Stimulated activated CD8-positive, alpha-beta memory T cell treated with anti-CD3 and anti-CD28 coated beads, Interleukin-4, amount 100 ng/mL, for 1 hour (primary cell): ENCODE measurements at places on chromosomes 5 and 9.

- no peak for DNase-seq
Observed at GRCh38 chr9:80554301-80554700, 982.5 kb downstream of the TLE4 start.

- no peak for DNase-seq
Observed at GRCh38 chr9:83006378-83006777, 56.6 kb downstream of the RASEF start.

DNA sequence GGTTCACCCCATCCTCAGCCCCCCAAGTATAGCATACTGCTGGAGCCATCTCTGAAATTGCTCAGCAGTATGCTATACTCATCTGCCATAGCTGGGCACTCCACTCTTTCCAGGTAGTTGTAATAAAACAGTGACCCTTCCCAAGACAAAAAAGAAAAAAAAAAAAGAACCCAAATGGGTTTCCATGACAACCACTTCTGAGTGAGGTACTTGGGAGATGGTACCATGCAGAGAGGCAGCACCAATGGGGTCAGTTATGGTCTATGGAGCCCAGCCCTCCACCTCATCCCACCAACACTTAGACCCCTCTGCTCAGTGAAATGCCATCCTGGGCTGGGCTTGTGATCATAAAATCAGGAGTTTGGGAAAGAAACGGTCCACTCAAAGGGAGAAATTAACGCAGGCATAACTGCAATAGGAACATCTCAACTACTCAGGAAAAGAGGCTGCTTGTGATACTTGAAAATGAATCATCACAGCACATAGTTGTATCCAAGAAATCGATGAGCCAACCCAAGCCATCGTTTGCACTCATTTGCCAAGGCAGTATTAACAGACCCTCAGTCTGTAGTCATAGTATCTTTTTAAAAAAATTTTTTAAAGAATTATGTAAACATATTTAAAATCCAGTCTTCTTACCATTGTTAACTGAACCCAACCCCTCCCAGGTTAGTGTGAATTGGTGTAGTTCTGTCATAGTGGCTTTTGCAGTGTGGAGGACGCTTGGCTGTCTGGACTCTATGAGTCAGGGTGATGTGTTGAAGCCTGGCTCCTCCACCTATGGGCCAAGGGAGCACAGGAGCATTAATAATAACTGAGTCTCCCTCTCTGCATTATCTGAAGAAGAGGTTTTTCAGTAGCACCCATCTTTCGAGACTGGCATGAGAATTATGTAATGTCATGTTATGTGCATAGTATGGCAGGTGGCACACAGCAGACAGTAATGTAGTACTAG, 402.7 kb downstream of the SPOCK1 start:
- DNase-seq, result no peak

- DNase-seq, result no peak
Observed at GRCh38 chr9:75108571-75108970, 20.3 kb downstream of the OSTF1 start.

- no peak for DNase-seq
Observed at GRCh38 chr9:77672183-77672582, 24.1 kb upstream of the GNA14 start.

DNA sequence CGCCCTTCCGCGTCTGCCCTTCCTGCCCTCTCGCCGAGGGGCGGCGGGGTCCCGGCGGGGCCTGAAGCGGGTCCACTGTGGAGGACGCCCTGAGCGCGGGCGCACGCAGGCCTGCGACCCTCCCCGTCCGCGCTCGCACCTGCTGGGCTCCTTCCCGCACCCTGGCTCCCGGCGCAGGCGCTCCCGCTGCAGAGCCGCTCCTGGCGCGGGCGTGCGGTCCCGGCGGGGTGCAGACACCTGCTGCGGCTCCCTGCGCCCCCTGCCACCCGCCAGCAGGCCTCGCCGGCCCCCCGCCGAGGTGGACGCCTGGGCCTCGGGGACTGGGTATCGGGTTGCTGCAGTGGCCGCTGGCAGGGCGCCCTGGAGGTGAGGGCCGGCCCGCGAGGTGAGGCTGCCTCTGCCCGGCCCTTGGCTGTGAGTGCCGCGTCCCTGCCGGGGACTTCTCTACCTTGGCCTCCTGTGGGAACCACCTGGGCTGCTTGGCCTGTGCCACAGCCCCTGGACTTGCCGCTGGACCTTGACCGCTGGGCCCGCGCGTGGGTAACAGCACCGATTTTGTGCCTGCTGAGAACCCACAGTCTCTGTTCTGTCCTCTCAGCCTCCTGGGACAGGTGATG, 627 bp downstream of the ARRDC1 start:
- no peak for DNase-seq

- DNase-seq, result no peak
Observed at GRCh38 chr5:94191604-94192003, 426.8 kb downstream of the KIAA0825 start.

- DNase-seq, result no peak
Observed at GRCh38 chr5:42242881-42243485, 180.3 kb upstream of the GHR start.

GRCh38 chr9:107131108-107131799, 151.8 kb upstream of the RAD23B start:
- no peak for DNase-seq

GRCh38 chr5:16909464-16909863, 26.6 kb downstream of the MYO10 start:
- DNase-seq, result no peak

DNA sequence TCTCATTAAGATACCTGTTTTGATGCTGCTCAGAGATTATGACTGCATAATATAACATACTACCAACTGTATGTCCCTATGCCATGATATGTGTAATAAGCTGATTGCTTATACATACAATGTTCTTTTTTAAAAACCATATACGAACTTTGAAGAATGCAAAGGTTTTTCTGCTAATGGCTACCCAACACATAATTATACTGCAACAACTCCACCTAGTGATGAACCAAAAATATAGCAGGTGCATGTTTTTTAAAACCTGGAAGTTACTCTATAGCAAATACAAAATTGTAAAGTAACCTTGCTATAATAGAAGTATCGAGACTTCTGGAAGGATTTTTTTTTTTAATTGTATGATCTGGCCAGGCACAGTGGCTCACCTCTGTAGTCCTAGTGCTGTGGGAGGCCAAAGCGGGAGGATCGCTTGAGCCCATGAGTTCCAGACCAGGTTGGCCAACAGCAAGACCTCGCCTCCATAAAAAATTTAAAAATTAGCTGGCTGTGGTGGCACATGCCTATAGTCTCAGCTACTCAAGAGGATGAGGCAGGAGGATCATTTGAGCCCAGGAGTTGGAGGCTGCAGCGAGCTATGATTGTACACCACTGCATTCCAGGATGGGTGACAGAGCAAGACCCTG, 49.1 kb downstream of the HOMER1 start:
- DNase-seq, result no peak

DNA sequence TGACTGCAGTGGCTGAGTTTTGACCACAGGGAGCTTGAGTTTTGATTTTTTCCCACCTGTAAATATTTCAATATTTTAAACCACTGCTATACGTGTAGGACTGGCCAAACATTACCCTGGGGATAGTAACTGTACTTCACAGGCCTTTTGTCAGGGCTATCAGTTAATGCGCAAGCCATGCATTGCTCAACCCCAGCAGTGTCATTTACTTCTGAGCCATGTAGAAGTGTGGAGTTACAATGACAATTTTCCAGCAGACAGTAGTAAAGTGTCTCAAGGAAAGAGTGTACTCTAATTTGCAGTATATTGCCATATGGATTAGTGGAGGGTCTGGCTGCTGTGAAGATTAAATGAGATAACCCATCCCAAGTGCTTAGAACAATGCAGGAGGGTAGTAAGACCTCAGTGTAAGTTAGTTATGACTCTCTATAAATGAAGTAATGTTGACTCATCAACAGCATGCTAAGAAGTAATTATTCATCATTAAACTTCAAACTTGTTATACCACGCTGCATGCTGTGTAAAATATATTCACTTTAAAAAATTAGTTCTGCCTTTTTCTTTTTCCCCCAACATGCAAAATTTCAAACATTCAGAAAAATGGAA, 489.2 kb downstream of the KDM4C start:
- no peak for DNase-seq

DNA sequence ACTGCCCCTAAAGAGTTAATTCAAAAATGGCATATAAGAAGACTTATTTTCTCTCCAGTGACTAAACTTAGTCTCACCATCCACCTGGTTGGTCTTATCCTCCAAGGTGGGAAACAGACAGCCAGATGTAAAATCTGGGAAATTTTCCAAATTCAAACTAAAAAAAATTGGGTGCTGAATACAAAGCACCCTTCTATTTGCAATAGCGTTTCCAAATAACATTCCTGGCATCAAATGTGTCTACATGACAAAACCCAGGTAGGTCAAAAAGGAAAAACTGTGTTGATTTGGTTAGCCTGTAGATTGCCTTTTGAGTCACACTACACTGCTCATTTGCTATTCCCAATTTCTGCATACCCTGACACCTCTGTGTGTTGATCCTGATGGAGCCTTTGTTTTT, 252.2 kb downstream of the NR2F1-AS1 start:
- no peak for DNase-seq

- no peak for DNase-seq
Observed at GRCh38 chr5:29023541-29023940, 1985.2 kb upstream of the CDH9 start.
